ENCODE measurements at places on chromosomes 12 and 14.

- DNase-seq = no peak
These were observed 61.4 kb downstream of the KICS2 start for GRCh38 chr12:64160711-64161060.

GRCh38 chr12:6919588-6919987 lies 5.2 kb downstream of the ENO2 start:
- no peak for DNase-seq

DNA sequence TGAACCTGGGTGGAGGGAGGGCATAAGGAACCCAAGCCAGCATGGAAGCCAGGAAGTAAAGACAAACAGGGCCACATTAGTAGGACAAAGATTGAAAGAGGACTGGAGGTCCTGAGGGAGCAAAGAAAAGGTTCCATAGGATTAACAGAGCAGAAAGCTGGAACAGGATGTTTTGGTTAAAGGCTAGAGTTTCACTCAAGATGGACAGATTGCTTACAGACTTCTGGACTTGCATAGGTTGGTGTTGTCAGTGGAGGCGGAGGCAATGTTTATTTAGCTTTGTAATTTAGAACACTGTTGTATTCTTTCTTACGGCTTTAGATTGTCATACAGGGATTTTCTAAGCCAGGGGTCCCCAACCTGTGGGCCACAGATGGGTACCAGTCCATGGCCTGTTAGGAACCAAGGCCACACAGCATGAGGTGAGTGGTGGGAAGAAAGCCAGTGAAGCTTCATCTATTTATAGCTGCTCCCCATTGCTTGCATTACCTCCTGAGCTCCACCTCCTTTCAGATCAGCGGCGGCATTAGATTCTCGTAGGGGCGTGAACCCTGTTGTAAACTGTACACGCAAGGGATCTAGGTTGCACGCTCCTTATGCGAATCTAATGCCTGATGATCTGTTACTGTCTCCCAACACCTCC lies 31.3 kb downstream of the ZNF664 start:
- DNase-seq = no peak

DNA sequence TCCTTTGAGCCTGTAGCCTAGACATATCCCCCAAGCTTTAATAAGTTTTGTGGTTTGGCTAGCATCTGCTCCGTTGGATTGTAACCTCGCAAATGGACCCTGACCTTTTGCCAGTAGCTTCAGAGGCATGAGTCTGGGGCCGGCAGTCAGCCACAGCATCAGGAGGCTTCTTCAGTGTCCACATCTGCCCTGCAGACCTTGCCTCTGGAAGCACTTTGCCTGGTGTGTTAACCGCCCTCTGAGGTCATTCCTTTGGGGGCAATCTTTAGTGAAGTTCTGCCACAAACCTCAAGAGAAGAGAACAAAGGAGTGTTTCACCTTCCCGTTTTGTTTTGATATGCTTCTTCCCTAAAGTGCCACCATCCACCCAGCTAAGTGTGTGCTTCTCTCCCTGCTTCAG lies 71.4 kb downstream of the GNS start:
- no peak for DNase-seq

DNA sequence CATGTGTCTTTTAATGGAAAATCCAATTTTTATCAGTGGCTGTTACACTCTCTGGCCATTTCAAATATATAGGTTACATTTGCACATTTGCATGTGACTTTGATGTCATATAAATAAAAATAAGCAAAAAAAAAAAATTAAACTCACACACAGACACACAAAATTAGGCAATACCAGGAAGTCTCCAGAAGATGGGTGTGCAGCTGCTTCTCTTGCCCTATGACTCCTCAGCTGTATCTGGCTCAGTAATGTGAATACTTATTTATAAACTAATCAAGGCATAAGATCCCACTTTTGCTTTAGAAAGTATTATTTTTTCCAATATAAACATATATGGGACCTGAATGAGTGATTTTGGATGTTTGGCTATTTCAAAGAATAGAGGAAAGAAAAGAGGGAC lies 461.1 kb downstream of the LRIG3 start:
- no peak for DNase-seq

DNA sequence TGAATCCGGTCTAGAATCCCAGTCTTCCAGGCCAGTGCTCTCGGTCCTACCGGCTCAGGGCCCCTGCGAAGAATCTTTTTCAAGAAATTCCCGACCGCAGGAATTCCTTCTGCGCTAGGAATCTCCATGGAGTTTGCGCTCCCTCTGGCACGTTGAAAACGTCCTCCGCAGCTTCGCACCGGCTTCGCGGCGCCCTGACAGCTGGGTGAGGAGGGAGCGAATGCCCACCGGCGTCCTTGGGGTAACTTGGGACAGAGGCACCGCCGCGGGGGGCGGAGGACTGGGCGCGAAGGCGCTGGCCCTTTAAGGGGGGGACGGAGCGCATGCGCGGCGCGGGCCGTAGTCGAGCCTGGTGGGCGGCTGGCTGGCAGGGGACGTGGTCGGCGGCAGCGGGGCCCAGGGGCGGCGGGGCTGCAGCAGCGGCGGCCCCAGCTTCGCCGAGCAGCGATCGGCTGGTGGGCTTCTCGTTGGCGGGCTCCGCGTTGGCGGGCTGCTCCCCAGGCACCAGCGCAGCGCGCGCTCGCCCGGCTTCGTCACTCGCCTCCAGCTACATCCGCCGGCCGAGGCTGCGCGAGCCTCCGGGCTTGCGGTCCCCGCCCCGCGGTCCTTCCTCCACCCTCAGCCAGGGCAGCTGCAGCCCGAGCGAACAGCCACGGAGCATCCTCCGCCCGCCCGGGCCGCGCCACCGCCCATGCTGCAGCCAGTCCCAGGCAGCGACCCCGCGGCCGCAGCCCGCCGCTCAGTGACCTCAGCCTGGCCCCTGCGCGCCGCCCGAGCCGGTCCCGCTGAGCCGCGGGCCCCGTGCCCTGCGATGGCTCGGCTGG lies at the start of gene VASH1:
Gene VASH1 (plus strand): TSS at position 333 of the 824 bp plus-strand sequence. CDS start 1,354 bp downstream, outside the sequence.
- DNase-seq = peak; percentile 75

DNA sequence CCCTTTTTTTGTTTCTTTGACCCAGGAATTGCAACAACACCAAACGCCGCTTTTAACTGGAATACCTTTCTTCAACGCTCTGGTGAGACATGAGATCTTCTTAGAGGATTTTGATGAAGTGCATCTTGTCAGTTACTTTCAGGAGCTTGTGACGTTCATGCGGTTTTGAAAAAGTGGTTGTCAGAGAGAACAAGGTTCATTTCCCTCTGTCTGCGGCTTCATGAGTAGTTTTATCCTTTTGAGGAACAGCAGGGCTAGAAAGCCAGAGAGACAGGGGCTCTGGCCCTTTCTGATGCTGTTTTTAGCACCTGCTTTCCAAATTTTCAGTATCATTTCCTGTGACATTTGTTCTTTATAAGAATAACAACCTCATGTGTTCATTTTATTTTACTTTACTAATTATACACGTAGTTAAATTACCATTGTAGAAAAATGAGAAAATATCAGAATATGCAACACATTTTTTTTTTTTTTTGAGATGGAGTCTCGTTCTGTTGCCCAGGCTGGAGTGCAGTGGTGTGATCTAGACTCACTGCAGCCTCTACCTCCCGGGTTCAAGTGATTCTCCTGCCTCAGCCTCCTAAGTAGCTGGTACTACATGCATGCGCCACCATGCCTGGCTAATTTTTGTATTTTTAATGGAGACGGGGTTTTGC lies 61.8 kb downstream of the GLT1D1 start:
- DNase-seq = peak; percentile 75

- no peak for DNase-seq
These were observed 14.7 kb downstream of the RHOF start for GRCh38 chr12:121778567-121779421.

DNA sequence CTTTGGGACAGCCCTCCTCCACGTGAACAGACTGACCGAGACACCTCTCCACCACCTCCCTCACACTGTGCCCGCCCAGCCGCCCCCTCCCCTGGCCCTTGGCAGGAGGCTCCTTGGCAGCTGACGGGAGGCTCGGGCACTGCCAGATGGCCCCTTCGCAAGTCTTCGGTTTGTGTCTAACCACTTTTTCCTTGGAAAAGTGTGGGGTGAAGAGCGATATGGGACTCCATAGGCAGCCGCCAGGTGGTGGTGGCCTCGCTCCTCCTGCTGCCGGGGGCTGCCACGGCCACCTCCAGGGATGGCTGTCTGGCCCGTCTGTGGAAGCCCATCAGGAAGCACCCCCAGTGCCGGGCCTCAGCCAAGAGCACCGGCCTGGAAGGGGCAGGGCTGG lies 58.7 kb downstream of the LRCOL1 start:
- no peak for DNase-seq

DNA sequence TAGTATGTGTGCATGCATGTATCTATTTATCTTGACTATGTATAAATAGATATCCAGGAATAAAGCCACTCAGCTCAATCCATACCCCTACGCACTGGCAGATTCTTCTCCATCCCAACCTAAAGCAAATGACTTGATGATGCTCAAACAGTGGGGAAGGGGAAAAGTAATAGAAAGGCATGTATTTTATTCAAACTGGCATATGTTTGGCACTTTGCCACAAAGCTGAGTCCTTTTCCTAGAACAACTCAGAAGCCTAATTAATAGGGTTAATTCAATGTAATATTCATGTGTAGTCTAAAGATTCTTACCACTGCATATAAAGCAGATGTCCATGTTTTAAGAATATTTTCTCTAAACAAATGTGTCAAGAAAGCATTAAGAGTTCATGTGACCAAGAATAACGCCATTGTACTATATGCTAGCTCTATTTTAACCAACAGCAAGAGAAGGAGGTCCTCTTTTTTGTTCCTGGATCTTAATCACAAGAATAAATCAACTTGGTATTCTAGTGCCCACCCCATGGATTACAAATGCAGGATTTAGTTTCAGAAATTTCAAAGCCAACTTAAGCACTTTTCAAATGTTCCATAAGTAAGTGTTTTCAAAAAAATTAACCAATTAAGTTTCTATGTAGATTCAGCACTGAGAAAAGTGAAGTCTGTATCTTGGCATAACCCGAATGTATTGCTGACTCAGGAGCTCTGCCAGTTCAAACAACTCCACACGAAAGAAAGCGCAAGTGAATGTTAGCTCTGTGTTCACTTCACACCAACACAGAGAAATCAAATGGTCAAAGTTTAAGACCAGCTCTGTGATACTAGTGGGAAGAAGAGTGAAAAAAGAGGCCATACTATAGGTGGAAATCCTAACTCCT lies 233.6 kb downstream of the MED13L start:
- DNase-seq = no peak

- peak; percentile 7 for DNase-seq
These were observed 51.1 kb downstream of the HSPB8 start for GRCh38 chr12:119229837-119230236.

- no peak for DNase-seq
These were observed 37.3 kb upstream of the EML1 start for GRCh38 chr14:99755629-99756603.

DNA sequence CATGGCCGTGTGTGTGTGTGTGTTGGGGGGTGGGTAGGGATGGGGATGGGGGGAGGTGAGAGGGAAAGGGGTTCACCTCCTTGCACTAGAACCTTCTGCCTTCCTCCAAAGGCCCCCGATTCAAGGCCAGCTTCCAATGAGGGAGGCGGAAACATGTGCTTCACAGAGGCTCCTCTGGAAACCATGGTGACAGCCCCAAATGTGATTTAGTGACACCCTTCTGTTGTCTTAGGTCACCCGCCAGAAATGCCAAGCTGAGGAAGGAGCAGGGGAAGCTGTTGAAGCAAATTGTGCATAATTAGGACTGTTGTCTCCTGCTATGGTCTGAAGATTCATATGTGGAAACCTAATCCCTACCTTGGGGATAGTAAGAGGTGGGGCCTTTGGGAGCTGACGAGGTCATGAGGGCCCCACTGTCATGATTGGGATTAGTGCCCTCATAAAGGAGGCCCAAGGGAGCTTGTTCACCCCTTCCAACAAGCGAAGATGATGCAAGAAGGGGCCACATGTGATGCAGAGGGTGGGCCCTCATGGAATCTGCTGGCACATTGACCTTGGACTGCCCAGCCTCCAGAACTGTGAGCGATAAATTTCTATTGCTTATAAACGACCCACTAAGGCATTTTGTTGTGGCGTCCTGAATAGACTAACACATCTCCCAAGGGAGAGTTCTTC lies 95.2 kb downstream of the AACS start:
- DNase-seq = no peak

DNA sequence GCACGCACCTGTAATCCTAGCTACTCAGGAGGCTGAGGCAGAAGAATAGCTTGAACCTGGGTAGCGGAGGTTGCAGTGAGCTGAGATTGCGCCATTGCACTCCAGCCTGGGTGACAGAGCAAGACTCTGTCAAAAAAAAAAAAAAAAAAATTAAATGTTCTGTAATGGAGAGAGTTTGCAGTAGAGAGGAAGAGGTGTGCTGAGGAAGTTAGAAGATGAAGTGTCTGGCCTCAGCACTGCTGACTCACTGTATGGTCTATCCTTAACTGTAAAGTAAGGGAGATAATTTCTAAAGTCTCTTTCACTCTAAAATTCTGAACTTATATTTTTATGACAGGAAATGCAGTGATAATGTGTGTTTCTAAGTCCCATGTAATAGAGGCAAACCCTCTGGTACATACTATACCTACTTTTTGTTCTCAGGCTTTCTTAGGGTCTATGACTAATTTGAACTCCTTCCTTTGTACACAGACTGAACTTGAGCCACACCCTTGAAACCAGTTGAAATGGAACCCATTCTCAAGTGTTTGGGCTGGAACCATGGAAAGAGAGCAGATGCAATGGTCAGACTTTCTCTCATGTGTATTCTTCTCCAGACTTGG lies 278.1 kb upstream of the FAR2 start:
- no peak for DNase-seq

GRCh38 chr14:38808734-38809455 lies 294.1 kb downstream of the SEC23A start:
- peak; percentile 15 for DNase-seq

- peak; percentile 58 for DNase-seq
These were observed 78.7 kb downstream of the PPM1A start for GRCh38 chr14:60327447-60328331.

- no peak for DNase-seq
These were observed 237.3 kb downstream of the CACNA1C start for GRCh38 chr12:2290091-2290490.

- no peak for DNase-seq
These were observed 31.2 kb downstream of the GSC start for GRCh38 chr14:94738751-94739150.

DNA sequence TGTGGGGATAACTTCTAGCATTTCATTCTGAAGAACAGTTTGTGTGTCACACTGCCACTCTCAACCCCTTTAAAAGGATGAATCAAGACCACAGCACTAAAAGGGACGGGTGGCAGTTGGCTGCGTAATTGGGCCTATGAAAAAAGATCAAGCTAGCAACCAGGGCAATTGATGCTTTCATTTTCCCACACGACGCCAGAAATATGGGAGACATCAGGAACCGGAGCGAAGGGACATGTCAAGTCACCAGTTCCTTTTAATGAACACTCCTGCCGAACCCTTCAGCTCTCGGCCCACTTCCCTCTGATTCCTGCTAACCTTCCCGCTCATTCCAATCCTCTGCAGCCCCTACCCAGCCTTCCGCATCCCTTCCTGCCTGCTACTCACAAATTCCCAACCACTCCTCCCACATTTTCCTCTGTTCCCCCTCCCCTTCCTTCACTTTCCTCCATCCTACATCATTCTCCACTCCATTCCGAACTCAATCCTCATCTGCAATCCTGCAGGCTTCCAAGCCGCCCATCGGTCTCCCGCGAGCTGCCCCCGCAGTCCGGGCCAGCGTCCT lies 753 bp downstream of the CSRNP2 start:
- peak; percentile 18 for DNase-seq
